ENCODE measurements at places on chromosomes 5 and 9.

GRCh38 chr9:118162716-118163115, 458.5 kb downstream of the TLR4 start:
- no peak for DNase-seq

- DNase-seq: no peak
These were observed 96.4 kb upstream of the VLDLR start for GRCh38 chr9:2525147-2525546.

DNA sequence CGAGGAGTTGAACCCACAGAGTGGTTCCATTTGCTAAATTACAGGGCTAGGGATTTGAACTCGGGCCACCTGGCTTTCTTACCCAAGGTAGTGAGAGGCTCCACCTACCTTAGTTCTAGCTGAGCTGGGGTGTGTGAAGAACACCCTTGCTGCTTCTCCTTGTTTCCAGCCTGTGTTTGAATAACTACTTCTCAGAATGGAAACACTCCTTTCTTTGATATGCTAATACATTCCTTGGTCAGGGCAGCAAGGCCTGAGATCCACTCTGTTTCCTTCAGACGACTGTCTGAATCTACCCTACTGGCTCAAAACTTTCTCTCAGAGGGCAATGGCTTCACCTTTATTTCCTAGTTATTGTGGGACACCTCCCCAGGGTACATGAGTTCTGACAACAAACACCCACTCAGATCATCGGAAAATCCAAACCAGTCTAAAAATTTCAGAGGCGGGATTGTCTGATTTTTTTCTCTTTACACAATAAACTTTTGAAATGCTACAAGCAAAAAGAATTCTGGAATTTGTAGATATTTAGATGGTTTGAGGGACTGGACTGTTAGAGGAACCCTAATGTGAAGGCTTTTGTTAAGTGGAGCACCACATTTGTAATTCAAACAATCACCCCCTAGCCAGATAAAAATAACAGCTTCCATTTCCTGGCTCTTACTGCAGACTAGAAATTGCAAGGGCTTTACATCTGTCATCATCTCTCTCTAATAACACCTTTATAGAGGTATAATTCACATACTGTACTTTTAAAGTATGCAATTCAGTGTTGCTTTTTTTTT, 4.0 kb upstream of the ATP6V1G1 start:
- no peak for DNase-seq

GRCh38 chr9:94167376-94167890, 83.2 kb downstream of the PTPDC1 start:
- no peak for DNase-seq

DNA sequence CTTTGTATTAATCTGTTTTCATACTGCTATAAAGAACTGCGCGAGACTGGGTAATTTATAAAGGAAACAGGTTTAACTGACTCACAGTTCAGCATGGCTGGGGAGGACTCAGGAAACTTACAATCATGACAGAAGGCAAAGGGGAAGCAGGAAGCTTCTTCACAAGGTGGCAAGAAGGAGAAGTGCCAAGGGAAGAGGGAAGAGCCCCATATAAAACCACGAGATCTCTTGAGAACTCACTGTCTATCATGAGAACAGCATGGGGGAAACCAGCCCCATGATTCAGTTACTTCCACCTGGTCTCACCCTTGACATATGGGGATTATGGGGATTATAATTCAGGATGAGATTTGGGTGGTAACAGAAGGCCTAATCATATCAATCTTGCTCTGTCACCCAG, 60.9 kb upstream of the CHD1 start:
- no peak for DNase-seq

- no peak for DNase-seq
These were observed 522.9 kb downstream of the RASEF start for GRCh38 chr9:82539856-82540579.

DNA sequence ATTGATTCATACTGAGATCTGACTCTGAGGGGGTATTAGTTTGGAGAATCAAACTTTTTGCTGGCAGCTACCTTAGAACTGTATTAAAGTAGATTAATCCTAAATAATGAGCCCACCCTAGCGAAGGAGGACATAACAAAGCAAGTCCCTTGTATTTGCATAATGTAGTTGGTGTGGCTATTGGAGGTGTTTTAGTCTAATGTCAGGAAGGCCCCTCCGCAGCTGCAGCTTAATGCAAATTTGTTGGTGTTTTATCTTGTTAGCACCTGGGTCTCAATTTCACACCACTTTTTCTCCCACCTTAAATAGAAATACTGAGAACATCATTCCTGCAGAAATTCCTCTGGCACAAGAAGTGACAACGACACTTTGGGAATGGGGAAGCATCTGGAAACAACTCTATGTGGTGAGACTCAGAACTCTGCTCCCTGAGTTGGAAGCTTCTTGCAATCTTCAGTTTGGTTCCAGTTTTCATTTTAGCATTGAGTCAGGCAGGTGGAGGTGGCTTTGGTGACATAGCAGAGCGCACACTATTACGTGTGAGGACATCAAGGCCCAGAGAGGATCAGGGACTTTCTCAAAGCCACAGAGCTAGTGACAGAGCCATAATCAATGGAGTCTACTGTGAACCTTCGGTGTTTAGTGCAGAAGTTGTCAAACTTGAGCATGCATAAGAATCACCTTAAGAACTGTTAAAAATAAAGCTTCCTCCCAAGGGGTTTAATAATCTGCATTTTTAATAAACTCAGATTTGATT, 33.9 kb downstream of the DOCK2 start:
- DNase-seq: no peak

- DNase-seq: no peak
These were observed 25.3 kb downstream of the NTNG2 start for GRCh38 chr9:132187121-132187620.

GRCh38 chr9:77569335-77569734, 78.8 kb downstream of the GNA14 start:
- no peak for DNase-seq

- DNase-seq: no peak
These were observed 64.1 kb downstream of the PJA2 start for GRCh38 chr5:109345699-109346098.

Measured in CD4-positive, alpha-beta T cell treated with Interleukin-21 for 1 hour (primary cell).